ENCODE measurements at places on chromosomes 3 and 15.

- no peak for DNase-seq
Observed at GRCh38 chr3:104677932-104678331, 688.8 kb upstream of the ALCAM start.

DNA sequence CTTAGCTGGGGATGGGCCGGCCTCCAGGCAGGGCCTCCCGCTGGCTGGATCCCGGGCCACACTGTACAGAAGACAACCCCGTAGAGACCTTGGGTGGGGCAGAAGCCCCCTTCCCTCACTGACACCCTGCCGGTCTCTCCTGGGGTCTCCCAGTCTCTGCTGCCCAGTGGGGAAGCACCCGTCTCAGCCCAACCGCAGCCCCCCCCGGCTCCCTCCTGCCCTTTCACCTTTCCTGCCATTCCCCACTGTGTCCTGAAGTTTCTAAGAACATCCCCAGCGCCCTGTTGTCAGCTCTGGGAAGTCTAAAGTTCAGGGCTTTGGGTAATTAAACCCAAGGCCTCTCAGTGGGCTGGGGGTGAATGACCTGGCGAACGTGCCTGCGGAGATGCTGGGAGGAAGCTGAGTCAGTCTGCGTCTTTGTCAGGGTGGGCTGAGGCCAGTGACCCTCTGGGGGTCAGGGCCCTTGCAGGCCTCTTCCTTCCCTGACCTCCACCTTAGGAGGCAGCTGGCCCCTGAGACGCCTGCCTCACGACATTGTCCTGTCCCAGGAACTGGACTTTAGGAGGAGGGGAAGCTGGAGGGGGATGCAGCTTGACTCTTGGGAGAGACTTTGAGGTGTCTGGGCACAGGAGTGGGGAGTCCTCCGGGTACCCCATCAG is 1.4 kb upstream of the SLC51A start:
- no peak for DNase-seq

- DNase-seq, result no peak
Observed at GRCh38 chr15:36753173-36753572, 173.7 kb downstream of the CDIN1 start.

DNA sequence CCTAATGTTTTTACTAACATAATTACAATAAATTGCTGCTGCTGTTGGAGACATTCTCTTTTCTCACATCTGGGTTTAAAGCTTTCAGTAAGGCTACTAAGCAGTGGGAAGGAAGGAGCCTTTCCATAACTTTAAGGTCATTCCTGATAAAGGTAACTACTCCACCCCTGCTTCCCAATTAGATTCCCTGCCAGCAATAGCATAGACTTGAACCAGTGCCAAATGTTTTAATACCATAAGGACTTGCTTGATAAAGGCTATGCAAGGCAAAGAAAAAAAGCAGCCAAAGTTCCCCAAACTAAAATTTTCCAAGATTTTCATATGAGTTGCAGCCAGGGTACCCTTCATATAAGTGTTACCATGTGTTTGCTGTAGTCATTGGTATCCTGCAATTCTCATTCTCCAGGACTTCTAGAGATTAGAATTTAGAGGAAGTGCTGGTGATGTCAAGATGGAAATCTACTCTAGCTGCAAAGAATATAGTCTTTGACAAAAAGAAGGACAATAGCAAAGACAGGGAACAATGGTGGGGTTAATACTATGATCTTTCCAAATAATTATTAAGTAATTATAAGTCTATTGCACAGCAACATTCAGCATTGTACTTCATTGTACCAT is 106.1 kb downstream of the FILIP1L start:
- DNase-seq, result no peak
